Mesothelial cell of epicardium (in vitro differentiated cells): ENCODE measurements at places on chromosomes 7 and 10.

- DNase-seq = no peak
Measured at GRCh38 chr10:132202070-132202970, 15.6 kb downstream of the DPYSL4 start.

- no peak for DNase-seq
Measured at GRCh38 chr10:35907548-35907947, 265.5 kb upstream of the FZD8 start.

DNA sequence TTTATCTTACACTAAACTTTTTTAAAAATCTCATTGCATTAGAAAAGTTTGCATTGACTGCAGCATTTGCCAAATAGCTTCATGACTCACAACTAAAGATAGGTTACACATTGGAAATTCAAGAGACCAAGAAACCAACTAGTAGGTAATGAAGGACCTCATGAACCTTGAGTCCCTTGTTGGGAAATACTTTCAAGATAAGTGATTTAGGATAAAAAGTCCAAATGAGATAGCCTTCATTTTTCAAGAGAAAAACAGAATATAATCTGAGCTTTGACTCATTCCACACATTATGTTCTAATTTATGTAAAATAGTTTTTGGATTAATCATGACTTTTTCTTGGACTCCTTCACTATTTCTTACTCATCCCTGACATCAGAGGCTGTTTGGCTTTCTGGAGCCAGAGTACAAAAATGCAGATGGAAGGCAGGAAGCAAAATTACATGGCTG, 13.1 kb upstream of the LIPF start:
- no peak for DNase-seq

DNA sequence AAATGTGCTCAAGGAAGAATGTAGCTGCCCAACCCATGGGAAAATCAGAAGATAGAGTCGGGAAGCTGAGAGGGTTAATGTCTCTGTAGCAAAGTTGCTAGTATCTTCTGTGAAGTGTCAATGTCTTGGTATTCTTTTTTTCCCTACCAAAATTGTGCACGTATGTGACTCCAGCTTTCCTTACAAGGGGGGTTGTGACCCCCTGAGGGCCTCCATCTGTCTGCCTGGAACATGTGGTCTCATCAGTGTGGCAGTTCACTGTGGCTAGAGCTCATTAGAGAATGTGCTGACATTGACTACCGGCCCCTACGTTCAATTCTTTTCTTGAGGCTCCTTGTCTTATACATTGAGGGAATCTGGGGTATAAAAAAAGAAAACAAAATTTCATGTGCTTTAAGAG, 725.2 kb upstream of the CELF2 start:
- no peak for DNase-seq

GRCh38 chr7:42055171-42055570, 181.8 kb downstream of the GLI3 start:
- no peak for DNase-seq
